ENCODE measurements at places on chromosomes 11 and 22.

DNA sequence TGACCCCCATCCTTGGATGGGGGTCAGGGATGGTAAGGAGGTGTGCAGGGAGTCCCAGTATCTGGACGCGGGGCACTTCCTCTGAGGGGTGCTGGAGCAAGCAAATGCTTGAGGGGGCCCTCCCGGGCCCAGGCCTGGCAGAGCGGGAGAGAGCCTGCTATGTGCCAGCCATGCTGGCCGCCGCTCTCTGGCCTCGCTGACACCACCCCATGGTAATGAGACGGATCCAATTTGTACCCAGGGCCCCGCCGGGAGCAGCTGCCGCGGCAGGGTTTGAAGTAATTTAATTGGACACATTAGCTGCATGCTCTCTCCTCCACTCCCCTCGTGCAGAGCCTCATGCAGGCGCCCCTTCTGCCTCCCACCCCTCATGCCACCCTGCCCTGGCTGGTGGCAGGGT, 6.3 kb downstream of the SYT7 start:
- DNase-seq = no peak

DNA sequence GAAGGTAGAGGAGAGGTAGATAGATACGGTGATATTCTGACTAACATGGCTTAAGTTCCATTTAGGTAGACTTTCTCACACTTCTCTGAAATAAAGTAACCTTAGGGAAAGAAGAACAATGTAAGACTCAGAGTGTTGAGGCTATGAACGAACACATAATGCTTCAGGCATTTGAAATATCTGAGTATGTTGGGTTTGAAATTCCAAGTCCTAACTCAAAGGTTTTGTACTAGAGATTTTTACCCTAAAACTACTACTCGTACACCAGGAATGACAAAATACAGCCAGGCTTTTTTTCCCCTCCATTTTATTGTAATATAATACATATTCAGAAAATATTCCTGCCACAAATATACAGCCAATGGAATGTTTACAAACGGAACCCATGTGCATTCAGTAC, 592.6 kb downstream of the ETS1 start:
- DNase-seq = peak; percentile 4

DNA sequence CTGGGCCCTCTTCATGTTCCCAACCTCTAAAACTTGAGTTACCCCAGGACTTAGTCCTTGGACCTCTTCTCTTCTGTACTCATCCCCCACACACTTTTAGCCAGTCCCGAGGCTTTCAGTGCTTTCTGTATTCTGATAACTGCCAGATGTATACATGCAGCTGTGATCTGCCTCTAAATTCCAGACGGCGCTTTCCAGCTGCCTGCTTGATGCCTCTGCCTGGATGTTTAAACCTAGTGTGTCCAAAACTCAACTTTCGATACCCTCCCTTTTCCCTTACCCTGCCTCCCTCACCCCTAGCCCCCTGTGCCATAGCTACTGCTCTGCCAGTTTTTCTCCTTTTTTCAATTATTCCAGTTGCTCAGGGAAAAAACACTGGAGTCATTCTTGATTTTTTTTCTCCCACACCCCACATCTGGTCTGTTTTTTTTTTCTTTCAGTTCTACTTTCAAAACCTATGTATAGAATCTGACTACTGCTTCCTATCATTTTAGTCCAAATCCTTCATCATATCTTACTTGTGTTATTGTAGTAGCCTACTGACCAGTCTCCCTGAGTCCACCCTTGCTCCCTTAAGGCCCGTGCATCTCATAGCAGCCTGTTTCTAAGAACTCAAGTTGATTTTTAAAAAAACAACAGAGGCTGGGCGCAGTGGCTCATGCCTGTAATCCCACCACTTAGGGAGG, 32.9 kb upstream of the TECTA start:
- DNase-seq = no peak

- no peak for DNase-seq
Observed at GRCh38 chr11:364991-365725, 4.1 kb upstream of the B4GALNT4 start.

DNA sequence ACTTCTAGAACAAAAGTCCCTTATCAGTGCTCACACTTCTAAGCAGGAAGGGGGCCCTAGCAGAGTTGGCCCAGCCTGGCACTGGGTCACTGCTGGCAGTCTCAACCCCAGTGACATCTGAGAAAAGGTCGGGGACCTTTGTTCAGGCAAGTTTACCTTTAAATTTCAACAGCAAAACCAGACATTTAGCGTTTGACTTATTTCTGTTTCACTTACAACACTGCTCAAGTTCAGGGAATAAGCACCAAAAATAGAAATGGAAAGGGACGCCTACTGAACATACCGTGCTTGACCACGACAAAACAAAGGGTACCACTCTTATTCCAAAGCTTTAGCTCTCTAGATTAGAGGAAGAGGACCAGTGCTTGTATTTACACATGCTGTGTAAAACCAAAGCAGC, 26.2 kb downstream of the PITPNB start:
- DNase-seq = no peak

DNA sequence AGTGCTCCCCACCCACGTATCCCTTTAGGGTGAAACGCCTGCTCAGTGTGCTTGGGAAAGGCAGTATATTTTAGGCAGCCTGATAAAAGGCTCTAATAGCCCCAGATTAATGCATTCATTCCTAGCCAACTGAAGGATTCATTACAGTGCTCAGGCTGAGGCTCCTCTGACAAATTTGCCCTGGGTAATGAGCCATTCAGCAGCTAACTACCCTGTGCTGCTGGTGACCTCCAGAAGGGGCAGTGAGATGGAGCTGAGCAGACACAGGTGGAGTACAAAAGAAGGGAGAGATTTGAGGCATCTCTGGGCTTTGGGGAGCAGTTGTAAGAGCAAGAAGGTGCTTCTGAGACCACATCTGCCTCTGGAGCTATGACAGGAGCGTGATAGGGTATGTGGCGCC, 817.0 kb downstream of the NTM start:
- no peak for DNase-seq

GRCh38 chr11:18611196-18611595, 11.6 kb downstream of the MISFA start:
- DNase-seq = no peak

DNA sequence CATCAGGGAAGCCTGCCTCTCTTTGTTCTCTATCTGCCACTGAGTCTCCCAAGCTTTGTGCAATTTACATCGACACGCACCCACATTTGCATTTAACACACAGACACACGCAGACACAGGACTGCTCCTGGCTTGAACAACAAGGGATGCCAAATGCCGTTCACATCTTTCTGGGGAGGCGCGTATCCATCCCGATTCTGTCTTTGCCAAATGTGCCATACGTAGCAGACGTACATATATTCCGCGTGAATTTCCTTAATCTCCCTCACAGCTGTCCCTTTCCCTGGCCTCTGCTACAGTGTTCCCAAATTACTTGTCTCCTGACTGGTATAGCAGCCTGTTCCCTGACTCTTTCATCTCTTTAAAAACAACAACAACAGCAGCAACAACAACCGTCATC, 409.5 kb downstream of the MIAT start:
- no peak for DNase-seq

DNA sequence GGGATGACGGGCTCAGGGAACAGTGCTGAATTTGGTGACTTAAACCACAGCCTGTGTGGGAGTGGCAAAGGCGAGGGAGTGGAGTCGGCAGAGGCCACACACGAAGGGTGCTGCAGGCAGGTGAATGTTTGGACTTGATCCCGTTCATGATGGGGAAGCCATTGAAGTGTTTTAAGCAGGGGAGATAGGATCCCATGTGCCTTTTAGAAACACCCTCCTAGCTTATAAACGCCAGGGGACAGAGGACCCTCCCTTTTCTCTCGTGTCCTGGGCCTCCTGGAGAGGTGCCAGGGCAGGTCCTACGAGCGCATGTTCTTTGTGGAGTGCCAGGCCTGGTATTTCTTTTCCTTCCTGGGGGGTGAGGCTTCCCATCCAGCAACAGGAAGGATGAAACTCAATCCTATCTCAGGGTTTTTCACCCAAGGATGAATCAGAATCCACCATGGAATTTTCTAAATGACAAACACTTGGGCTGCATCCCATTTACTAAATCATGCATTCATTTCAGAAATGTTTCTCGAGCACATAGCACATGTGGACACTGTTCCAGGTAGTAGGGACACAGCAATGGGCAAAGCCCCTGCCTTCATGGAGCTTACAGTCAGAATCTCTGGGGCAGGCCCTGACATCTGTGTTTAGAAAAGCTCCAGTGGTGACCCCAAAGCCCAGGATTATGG, 59.6 kb downstream of the CHRDL2 start:
- peak; percentile 85 for DNase-seq

- DNase-seq = peak; percentile 16
Observed at GRCh38 chr11:113926273-113927197, 21.9 kb downstream of the HTR3B start.

GRCh38 chr11:35412285-35412684, 7.1 kb downstream of the SLC1A2 start:
- DNase-seq = peak; percentile 26

DNA sequence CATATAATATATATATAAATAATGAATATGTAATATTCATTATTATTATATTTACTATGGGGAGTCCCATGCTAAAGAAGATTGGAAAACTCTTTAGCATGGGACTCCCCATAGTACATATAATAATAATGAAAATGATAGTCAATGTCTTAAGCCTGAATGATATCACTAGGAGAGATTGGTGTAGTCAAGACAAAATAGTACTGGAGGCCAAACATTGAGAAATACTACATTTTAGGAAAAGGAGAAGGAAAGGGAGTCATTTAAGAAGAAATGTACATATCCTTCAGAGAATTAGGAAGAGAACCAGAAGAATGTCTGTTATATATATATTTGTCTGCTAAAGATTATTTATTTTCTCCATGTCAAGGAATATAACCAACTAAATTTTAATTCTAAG, 5.0 kb upstream of the VWA5A start:
- DNase-seq = no peak

- DNase-seq = peak; percentile 94
Observed at GRCh38 chr22:36065775-36066544, 37.3 kb upstream of the RBFOX2 start.

GRCh38 chr22:38220653-38221386, 19.0 kb downstream of the MAFF start:
- DNase-seq = no peak

DNA sequence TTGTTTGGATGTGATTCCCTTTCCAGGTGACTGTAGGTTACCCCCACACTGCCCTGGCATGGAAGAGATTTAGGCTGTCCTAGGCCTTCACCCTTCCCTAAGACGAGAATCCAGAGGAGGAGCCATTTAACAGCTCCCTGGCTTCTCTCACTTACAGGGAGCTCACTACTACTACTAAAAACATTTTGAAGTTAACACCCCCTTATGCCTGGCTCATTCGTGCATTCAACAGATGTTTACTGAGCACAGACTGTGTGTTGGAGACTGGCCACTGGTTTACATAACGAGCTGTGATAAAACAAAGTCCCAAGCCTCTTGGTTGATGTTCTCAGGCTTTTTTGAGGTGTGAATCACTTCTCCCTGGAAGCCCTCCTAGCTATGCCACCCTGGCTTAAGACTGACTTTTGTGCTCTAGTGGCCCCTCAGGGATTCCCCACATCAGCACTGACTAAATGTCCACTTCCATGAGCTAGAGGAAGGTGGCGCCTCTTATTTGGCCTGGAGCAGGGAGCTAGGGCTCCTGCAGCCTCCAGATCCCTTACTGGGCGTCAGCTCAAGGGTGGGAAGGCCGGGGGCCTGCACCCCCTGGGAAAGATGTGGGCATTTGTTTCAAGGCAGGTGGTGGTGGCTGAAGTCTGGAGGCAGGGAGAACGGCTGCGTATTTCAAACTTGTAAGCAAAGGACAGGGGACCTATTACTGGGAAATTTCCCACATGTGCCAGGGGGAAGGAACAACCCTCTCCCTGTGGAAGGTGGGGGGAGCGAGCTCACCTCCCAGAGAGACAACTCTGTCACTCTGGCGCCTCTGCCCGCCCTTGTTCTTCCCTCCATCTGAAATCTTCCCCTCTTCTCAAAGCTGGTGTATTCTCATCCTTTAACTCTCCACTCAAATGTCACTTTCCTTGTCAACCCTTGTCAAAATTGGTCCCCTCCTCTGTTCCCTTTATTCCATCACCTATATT, 19.4 kb upstream of the MALAT1 start:
- peak; percentile 98 for DNase-seq

GRCh38 chr11:75449271-75449670, 16.3 kb upstream of the KLHL35 start:
- no peak for DNase-seq

- peak; percentile 100 for DNase-seq
Observed at GRCh38 chr22:36365020-36365411, 22.8 kb downstream of the MYH9 start.

DNA sequence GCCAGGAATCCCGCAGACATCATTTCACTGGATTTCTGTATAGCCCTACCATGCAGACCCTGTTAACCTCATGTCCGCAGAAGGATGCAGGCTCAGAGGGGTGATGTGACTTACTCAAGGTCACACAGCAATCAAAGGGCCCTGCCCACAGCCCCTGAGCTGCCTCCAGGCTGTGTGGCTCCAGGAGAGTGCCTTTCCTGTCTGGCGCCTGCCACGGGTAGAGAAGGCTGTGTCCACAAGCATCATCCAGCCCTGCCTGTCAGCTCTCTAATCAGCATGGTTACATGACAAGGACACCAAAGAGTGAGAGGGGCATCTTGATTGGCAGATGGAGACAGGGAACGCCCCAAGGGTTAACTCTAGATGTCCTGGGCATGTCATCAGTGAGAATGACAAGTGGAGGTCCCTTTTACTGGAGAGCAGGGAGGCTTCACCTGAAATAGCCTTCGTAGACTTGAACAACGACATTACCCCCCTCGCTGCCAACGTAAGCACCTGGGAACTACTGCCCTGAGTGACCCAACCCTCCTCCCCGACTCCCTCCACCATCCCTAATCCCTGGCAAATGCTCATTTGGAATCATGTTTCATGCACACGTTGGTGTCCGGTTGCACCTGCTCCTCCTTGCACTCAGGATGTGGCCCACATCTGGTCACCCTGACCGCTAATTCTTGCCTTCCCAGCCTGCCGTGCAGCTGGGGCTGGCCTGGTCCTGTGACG, 6.9 kb downstream of the FGF19 start:
- no peak for DNase-seq

- DNase-seq = peak; percentile 51
Observed at GRCh38 chr11:12840871-12841660, 166.8 kb downstream of the TEAD1 start.

- no peak for DNase-seq
Observed at GRCh38 chr11:116553482-116553881, 219.3 kb downstream of the BUD13 start.

DNA sequence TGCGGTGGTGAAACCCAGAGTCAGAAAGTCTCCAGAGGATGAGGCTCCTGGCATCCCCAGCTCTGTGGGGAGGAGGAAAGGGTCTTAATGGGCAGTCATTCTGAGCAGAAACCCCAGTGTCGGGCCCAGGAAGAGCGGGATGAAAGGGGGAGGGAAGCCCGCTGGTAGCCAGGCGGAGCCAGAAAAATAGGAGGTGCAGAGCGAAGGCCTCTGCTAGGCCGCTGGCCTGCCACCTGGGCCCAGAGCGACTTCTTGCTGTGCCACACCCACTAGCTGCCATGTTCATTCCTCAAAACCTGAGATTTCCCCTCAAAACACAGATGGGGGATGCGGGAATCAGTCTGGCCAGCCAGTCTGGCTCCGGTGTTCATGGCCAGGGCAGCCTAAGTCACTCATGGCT, 650 bp upstream of the POU2AF3 start:
- DNase-seq = no peak
